NCI-H146 (cell line): ENCODE measurements at places on chromosomes 2 and 18.
A peak's percentile ranks its signal among the peaks of the same experiment; 100 is the strongest.

GRCh38 chr2:218877331-218877730 lies 3.3 kb upstream of the WNT10A start:
- DNase-seq = no peak

DNA sequence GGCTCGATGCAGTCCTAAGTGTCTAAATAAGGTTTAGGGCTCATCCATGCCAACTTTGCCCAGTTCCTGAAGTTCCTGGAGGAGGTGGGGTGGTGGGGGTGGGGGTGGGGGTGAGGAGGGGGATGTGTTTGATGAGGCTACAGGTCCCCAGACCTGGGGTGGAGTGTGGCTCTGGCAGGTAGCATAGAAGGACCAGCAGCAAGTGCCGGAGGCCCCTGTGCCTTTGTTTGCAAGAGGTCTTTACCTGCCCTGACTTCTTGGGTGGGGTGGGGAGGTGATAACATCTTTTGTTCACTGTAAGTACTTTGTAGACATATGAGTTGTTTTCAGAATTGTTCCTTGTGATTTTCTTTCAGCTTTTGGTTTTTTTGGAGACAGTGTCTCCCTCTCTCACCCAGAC lies 10.0 kb downstream of the SH3BP4 start:
- no peak for DNase-seq

DNA sequence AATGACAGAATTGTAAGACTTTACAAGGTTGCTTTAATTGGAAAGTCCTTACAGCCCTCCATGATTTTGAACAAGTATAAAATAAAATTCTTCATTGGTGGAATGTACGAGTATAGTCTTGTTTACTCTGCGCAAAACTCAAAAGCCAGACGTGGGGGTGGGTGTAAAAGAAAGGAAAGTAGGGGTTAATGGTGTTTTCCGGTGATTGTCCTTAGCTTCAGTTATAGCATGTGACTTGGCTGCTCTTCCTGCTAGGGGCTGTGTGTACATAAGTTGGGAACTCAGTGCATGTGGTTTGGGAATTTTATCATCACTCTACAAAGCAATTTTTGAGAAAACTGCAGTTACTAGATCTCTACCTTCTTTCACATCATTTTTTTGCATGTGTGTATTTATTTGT lies 82.4 kb upstream of the CAVIN2 start:
- DNase-seq = no peak

GRCh38 chr18:74040008-74040407 lies 107.6 kb downstream of the FBXO15 start:
- DNase-seq = no peak

- DNase-seq = no peak
Observed at GRCh38 chr2:67564076-67564475, 166.9 kb downstream of the ETAA1 start.

DNA sequence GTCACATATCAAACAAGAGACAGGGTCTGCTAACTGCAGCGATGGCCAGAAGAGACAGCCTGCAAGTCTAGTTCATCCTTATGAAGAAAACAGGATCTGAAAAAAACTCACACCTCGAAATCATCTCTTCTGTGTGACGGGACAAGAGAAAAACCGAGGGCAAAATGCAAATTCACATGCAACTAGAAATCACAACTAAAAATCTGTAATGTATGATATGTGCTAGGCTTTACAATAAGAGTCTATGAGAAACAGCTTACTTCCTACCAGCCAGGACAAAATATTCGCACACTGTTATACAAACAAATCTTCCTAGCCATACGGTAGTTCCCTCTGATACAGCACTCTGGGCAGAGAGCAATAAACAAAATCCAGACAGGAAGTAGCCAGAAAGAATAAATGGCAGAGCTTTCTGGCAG lies 48.8 kb downstream of the ANKRD44 start:
- DNase-seq = no peak

DNA sequence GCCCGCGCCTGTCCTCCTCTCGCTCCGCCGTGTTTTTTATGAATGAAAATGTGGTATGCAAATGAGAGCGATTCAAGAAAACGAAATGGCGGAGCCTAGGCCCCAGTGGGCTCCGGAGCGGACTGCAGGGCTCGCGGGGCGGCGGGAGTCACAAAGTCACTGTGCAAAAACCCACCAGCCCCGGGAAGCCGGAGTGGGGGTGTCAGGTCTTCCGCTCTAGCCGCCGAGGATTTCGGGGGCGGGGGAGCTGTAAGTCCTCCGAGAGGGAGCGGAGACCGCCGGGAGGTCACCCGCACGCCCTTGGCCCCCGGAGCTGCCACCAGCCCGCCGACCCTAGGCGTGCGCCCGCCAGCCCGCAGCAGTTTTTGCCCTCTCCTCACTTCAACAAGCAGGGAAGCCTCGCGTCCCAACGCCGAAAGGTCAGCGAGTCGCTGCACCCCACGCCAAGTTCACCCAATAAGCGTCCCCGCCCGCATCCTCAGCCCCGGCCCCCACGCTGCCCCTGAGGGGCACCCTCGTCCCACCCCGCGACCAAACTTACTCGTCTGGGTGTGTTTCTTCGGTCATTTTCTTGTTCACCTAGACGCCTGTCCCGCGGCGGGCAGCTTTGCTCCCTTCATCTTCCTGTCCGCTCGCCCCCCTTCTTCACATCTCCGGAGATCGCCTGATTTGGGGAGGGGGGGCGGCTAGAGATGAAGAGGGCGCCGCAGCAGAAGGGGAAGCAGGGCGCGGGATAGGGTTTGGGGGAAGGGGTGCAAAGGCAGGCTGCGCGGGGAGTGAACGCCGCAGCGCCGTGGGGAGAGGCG lies 775 bp downstream of the SPRED2 start:
- peak; percentile 75 for DNase-seq

DNA sequence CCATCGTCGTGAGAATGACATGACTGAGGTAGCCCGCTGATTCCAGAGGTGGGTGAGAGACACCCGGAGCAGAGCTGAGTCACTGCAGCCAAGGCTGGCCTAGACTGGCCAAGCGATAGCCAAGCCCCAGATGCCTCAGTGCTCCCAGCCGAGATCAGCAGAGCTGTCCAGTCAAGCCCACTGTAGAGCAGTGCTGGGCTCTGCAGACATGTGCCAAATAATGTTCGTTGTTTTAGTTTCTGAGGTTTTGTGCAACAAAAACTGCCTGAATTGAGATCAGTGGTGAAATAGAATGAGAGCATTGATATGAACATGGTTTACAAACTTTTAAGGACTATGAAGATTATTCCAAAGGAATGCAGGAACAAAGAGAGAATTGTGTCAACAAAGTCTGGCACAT lies 42.1 kb downstream of the INSIG2 start:
- DNase-seq = no peak

- DNase-seq = no peak
Observed at GRCh38 chr2:102238039-102238756, 51.4 kb downstream of the IL1RL2 start.

DNA sequence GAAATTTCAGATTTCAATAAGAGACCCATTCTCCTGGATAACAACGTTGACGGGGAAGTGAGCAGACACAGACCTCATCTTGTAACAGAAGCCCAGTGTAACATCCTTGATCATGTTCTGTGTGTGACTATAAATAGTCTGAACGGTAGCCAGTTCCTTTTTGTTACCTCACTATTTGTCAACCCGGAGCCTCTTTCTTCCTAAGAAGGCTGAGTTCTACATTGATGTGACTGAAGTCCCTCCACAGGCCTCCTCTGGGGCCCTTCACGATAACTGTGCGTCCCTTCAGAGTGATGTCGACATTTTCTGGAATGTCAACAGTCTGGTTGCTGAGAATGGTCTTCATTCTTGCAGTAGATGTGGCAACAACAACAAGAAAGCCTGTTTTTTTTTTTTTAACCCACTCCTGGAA lies 6.3 kb upstream of the PLEKHM3 start:
- no peak for DNase-seq

- no peak for DNase-seq
Observed at GRCh38 chr2:25430556-25430955, 88.8 kb upstream of the DNMT3A start.

GRCh38 chr18:60082282-60082681 lies 182.5 kb downstream of the PMAIP1 start:
- DNase-seq = no peak

GRCh38 chr2:57407772-57408201 lies 638.8 kb upstream of the VRK2 start:
- no peak for DNase-seq

DNA sequence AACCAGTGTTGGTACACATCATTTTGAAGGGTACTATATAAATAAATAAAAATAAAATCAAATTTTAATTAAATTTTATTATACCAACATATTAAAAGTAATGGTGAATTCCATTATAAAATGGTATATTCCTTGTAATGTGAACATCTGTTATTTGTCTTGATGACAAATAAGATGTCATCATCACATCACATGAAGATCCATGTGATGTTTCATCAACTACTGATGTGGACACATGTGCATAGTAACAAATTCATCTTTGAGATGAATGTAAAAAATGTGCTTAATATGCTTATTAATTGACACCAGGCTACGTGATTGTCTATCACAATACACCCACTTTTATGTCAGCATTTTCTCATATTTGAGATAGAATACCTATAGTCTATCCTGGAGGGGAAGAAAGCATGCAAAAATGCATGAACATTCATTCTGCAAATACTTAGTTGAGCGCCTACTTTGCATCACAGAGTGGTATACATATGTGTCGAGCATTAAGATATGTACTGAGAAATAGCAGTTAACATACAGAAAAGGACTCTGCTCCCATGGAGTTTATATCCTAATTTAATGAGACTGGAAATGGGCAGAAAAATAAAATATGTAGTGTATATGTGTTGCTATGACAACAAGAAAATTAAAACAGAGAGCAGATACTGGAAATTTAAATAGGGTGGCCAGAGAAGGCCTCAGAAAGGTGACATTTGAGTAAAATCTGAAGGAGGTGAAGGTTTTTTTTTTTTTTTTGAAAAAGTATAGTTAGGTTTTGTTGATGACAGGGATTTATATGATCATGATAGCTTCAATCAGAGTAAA lies 281.1 kb downstream of the ARHGAP15 start:
- no peak for DNase-seq

GRCh38 chr18:21230436-21230835 lies 11.6 kb upstream of the GREB1L start:
- DNase-seq = no peak

- DNase-seq = no peak
Observed at GRCh38 chr2:227829337-227829736, 15.7 kb downstream of the CCL20 start.

- no peak for DNase-seq
Observed at GRCh38 chr2:66830881-66831280, 396.0 kb downstream of the MEIS1 start.

DNA sequence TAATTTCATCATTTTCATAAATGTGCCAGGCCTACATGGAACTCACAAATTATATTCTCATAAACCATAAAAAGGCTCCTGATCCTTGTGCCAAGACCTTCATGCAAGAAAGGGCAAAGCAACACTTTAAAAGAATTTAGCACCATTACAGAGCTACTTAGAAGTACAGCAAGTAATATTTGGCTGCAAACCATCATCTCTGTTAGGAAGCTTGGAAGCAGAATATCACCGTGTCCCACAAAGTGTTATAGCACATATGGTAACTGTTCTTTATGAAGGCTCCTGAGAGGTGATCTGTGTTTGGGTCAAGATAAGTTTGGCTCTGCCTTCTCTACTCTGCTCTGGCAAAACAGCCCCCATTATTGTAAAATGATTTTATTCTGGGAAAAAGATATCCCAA lies 59.7 kb upstream of the KCNJ3 start:
- no peak for DNase-seq

DNA sequence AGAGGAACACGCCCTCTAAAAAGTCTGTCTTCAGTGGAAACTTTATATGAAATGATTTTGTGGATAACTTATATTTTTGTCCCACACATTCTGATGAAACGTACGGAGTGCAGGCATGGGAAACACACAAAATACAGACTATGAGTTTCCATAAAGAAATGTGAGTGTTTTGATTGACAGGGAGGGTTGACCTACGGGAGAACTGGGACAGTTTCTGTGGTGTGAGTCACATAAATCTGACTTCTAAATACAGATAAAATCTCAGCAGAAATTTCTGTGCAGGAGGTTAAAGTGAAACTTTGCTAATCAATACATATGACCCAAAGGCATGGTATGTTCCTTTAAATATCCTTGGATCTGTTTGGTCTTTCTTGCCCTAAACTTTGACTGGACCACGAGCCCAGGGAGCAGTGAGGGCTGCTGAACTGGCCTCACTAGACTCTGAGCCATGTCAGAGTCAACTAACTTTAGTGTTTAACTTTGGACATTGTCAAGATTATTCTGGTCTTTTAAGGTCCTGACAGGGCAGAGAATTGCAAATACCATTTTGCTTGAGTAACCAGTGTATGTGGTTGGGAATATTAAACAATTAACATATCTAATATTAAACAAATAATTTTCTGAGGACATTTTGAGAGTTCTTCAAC lies 206.9 kb upstream of the LYPD1 start:
- no peak for DNase-seq

- no peak for DNase-seq
Observed at GRCh38 chr2:136114382-136114781, 3.6 kb downstream of the CXCR4 start.

- DNase-seq = no peak
Observed at GRCh38 chr2:120887741-120888231, 152.1 kb downstream of the GLI2 start.

DNA sequence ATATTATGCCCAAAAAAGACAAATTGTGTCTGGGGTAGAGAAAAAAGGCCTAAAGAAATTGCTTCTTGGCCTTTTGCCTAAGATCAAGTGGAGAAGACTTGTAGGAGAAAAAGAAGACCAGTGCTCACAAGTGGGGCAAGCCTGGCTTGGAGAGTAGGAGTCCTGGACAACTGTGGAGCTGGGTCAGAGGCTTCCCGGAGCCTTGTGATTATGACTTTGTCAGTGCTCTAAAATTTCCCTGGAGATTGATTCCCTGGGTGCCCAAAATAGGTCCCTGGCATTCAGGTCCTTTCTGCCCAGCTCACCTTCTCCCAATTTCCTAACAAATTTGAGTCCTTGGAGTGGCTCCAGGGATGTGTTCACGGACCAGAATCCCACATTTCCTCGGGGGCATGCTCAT lies 787 bp upstream of the TRIM54 start:
- no peak for DNase-seq

DNA sequence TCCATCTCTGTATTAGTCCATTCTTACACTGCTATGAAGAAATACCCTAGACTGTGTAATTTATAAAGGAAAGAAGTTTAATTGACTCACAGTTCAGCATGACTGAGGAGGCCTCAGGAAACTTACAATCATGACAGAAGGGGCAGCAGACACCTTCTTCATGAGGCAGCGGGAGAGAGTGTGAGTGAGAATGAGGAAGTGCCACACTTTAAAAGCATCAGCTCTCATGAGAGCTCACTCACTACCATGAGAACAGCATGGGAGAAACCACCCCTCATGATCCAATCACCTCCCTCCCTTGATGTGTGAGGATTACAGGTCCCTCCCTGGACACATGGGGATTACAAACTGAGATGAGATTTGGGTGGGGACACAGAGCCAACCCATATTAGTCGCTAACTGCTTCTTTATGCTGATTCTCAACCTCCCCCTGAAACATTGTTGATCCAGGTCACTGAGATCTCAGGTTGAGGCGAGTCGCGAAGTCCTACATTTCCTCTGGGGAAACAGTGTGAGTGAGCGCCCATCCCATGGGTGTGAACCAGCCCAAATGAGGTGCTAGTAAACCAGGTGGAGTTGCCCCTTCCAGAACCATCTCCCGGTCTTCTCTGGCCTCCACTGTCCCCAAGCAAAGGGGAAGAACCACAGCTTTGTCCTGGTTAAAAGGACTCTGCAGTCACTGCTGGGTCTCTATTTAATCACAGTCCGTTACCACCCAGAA lies 123.8 kb downstream of the CAPN13 start:
- DNase-seq = no peak

- no peak for DNase-seq
Observed at GRCh38 chr18:55261253-55261652, 302.0 kb upstream of the CCDC68 start.
